Bone marrow (tissue), 2 donors: ENCODE measurements at places on chromosomes 13 and 19.

GRCh38 chr19:48738557-48739403 lies 1.6 kb downstream of the RASIP1 start:
- no peak for DNase-seq

DNA sequence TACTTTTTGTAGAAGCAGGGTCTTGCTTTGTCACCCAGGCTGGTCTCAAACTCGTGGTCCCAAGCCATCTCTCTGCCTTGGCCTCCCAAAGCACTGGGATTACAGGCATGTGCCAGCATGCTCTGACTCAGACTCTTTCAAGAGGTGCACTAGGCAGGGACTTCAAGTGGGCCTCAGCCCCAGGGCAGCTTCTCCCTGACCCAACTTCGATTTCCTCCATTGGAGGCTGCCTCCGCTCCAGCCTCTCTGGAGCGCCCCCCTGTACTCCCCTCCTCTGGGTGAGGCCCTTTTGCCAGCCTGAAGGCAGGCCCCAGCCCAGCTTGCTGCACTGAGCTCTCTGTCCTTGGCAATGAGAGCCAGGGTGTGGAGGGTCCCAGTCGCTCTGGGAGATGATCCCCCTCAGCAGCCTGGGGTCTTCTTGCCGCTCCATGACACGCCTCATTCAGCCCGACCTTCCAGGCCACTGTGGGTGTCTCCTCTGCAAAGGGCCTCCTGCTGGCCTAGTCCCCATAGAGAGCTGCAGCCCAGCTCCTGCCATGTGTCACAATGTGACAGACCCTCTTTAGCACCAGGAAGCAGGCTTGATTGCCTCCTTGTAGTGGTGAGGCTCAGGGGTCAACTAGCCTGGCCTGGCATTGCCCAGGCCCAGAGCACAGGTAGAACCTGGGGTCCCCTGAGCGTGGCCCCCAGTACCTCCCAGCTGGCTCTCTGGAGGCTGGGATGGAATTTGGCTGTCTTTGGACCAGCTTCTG lies 16.4 kb downstream of the CARM1 start:
- DNase-seq = no peak

DNA sequence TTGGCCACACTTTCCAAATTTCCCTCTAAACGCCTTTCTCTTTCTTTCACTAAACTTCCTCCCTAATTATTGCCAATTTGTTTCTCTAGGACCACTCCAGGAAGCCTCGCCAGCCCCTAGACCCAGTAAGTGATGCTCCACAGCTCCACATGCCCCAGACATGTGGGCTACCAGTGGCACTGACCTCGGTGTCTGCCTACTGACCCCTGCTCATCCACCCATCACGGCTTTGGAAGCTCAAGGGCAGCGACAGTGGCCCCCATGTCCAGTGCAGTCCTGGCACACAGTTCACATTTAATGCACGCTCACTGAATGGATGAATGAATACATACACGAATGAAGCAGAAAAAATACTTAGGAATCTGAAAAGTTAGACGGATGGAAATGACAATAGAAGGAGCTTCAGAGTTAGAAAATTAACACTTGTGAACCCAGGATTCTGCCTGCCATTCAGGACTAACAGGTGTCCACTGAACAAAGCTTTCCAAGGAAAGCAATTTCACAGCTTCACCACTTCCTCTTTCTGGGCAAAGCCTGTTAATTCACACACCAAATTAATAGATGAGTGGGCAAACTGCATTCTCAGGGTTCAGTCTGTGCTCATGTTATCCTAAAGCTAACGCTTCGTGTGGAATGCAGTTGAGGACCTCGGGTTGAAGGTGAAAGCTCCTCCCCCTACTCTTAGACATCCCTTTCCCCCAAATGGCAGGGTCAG lies 50.9 kb downstream of the CCDC70 start:
- no peak for DNase-seq

DNA sequence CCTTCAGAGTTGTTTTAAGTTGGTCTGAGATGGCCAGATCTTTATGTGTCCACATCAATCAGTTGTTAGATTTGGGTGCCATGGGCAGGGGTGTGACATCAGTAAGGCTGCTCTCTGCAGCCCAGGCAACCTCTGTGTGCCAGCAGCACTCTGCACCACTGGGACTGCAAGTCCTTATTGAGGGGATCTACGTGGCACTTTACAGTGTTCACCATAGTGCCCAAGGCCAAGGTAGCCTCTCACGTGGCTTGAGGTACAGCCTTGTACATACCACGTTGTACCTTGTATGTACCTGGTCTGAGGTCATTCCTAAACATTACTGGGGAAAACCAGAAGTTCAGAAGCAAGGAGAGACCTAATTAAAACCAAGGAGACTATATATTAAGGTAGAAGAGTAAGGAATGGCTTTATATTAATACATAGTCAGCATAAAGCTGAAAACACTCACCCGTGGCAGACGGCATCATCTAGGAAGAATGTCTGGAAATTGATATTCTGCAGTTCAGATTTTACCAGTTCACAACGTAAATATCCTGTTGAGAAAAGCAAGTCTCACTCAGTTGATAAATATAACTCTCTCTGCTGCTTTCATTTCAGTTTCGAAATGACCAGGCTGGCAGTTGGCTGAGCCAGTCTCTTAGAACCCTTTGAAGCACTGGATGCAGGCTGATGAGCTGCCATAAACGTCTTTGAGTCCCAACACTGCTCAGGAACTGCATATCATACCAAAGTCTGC lies 128.8 kb downstream of the ZDHHC20 start:
- DNase-seq = no peak

GRCh38 chr19:40336601-40336900 lies 11.6 kb downstream of the C19orf47 start:
- no peak for DNase-seq

DNA sequence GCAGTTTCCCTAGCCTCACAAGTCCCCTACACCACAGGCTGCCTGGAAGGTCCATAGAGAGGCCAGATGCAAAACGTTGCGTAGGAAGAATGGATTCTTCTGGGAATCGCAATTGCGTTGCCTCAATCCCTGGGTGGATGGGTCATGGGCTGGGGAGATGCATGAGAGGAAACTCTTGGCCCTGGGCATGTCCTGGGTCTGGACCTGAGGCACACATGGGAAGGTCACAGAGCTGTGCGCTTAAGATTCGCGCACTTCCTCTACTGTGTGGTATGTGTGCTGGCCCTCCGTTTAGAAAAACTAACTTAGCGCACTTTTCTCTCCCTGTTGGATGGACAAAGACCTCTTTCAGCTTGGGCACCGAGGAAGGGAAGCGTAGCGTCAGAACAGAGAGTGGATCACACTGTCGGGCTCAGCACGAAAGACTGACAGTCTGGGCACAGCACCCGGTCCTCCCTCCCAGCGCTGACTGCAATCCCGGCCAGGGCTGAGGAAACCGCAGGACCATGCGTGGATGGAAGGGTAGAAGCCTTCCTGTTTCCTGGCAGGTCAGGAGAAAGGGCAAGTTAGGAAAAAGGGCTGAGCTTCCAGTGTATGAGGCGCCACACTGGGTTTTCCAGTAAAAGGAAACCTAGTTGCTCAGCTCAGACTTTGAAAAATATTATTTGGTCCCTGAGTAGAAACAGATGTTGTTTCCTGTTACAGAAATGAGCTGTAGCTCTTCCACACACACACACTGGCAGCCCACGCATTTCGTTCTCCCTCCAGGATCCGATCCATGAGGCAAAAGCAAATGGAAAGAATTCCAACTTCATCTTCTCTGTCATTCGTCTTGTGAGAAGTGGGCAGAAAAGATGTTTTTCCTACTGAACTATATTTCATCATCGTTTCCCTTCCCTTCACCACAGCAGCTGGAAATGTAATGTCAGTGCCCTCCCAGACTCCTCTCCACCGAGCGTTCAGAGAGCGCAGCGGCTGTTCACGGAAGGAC lies 86.0 kb downstream of the ING1 start:
- DNase-seq = no peak

DNA sequence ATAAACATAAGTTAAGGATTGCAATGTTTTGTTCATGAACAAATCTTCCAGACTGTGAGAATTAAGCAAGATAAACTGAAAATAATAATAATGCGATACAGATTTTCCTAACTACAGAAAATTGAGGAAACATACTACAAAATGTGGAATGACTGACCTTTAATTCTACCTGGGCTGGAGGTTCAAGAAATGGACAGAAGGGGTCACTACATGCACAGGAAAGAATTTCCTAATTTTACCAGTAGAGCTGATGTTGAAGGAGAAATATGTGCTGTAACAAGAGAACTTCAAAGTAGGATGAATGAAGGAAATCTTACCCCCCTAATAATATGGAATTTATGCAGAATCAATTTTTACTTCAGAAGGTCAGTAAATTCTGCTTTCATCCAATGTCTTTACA lies 62.3 kb downstream of the ZNF627 start:
- DNase-seq = peak; percentile 5

DNA sequence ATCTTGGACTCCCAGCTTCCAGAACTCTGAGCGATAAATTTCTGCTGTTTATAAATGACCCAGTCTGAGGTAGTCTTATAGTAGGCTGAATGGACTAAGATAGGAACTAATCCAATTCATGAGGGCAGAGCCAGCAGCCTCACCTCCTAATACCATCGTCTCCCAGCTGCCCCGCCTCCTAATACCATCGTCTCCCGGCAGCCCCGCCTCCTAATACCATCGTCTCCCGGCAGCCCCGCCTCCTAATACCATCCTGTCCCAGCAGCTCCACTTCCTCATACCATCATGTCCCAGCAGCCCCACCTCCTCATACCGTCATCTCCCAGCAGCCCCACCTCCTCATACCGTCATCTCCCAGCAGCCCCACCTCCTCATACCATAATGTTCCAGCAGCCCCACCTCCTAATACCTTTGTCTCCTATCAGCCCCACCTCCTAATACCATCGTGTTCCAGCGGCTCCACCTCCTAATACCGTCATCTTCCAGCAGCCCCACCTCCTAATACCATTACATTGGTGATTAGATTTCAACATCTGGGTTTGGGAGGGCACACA lies 2.4 kb upstream of the ARGLU1 start:
- DNase-seq = no peak

DNA sequence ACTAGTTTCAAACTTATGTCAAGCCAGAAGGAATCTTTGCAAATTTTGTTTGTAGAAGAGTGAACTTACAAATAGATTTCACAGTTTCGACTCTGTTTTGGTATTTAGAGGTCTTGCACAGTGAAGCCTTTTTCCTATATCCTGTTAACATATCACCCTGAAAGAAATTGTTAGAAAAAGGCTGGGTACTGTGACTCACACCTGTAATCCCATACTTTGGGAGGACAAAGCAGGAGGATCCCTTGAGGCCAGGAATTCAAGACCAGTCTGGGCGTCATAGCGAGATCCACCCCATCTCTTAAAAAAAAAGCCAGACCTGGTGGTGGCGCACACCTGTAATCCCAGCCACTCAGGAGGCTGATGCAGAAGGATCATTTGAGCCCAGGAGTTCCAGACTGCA lies 224.0 kb downstream of the GGACT start:
- no peak for DNase-seq

DNA sequence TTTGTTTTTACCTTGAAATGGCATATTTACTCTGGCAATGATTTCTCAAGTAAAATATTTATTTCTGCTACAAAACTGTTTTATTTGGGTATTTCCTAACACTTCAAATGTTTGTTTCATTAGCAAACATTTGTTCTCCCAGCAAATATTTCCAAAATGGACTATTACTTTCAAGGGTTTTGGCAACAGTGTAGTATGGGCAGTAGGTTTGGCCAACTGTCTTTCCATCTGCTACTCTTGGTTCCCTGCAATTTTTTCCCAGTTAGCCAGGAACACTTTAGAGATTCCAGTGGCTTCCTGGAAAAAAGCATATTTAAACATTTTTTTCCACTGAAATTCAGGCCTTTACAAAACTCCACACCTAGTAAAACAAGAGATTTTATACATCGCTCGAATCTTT lies 466.6 kb downstream of the SLITRK6 start:
- no peak for DNase-seq

GRCh38 chr13:25778365-25778764 lies 273.5 kb downstream of the SHISA2 start:
- no peak for DNase-seq

DNA sequence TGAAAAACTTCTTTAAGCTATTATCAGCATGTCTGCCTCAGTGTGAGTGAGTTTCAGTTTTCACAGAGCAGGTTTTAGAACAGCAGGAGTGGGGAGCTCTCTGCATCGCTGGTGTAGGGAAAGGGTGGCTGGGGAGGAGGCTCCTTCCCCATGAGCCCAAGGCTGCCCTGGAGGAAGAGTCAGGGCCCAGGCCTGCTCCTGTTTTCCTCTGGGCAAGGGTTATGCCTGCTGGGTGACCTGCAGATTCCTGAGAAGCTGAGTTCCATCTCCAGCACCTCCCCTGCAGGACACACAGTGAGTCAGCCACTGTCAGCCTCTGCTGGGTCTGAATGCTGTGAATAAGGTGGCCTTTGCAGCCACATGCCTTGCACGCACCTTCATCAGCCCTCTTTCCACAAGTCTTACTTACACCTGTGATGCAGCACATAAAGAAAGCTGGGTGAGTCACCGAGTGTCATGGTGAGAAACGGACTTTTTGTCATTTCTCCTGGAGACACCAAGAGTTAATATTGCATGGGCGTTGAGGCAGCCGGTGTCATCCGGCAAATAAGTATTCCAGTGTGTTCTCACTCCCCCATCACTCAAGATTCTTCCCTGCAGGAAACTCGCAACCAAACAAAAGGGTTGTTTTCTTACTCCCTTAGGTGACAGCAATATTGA lies 186.4 kb upstream of the KL start:
- DNase-seq = no peak

- peak; percentile 4 for DNase-seq
Measured at GRCh38 chr13:22017226-22017625, 346.4 kb downstream of the FGF9 start.

DNA sequence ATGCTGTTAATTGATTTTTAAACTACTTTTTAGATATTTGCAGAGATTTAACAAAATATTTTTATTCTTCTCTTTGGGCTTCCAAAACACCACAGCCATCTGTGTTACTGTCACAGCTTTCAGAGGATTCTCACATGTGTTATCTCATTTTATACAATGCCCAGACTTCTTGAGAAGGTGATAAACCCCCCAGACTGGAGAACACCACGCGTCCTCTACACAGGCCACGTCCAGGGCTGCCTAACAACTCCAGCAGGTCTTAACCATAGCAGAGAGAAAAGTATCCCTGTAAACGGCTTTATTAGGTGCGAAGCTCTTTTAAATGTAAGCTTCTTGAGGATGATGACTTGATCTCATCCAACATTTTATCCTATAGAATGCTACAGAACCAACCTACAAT lies 2.0 kb downstream of the GPR183 start:
- no peak for DNase-seq

DNA sequence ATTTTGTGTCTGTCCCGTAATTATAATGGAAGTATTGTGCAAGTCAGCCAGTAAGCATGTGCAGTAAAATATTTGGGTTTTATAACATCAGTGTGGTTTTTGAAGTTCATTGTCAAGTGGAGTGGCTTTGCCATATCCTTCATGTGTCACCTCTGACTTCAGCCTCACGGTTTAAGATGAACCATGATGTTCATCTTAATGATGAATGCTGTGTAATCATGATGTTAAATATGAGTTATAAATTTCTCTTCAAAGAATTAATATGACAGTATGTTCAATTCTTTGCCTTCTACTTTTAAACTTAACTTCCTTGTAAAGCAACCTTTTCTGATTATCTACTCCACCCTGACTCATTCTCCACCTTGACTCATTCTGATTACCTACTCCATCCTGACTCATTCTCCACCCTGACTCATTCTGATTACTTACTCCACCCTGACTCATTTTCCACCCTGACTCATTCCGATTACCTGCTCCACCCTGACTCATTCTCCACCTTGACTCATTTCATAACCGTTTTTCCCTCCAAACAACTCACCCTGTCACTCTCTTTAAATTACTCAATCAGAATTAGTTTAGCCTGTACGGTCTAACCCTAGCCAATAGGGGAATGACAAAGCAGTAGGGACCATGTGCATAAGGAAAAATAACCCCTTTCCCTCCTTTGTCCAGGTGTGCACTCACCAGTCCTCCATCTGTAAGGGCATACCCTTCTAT lies 50.3 kb upstream of the ANKRD10 start:
- DNase-seq = no peak
